IMR-90 (cell line): ENCODE measurements at places on chromosomes 1 and 21. TPM values are rescaled to one million over a fixed set of nuclear protein-coding genes. Genes with fewer than 3 reads are reported as not detected.

Gene CNKSR1
- 0.28 TPM in 1 of 2 replicates, not detected in the other for total RNA-seq

Gene KPRP
- total RNA-seq: not detected in 2 replicates

Gene PEAR1
- 2.0 and 2.8 TPM in 2 replicates for total RNA-seq

Gene RGS13
- not detected in 2 replicates for total RNA-seq

Gene DIRAS3
- 8.3 and 8.6 TPM in 2 replicates for total RNA-seq

Gene COL6A2
- 208 and 222 TPM in 2 replicates for total RNA-seq

Gene TBX19
- 0.18 and 0.28 TPM in 2 replicates for total RNA-seq

GRCh38 chr1:39896909-39897685 is 4.6 kb downstream of the MYCL start:
- peak; percentile 86 for DNase-seq

- DNase-seq: no peak
These were observed 73.0 kb downstream of the GBP6 start for GRCh38 chr1:89436856-89437255.

DNA sequence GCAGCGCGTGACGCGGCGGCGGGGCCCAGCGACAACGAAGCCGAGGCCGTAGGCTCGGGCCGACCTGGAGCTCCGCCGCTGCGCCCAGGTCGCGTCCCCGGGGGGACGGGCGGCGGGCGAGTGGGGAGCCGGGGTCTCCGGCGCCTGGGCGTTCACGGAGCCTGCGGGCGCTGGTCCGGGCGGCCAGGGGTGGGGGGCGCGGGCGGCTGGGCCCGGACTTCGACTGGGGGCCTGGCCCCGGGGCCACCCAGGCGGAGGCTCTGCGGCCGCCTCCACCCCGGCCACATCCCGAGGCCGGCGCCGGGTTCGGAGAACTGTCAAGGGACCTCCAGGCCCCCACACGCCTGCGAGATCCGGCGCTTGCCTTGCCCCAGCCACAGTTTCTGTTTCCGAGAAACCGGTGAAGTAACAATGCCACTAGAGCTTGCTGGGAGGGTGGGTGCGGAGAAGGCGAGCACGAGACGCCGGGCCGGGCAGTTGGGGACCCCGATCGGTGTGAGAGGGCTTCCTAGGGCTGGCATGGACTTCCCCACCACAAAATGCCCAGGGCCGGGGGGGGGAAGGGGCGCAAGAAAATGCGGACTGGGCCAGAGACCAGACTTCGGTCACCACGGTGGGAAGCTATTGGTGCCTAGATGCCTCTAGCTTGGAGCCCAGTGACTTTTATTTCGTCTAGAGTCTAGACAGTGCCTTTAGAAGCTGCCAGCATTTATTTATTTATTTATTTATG is 501 bp downstream of the FBXO6 start:
- no peak for DNase-seq

DNA sequence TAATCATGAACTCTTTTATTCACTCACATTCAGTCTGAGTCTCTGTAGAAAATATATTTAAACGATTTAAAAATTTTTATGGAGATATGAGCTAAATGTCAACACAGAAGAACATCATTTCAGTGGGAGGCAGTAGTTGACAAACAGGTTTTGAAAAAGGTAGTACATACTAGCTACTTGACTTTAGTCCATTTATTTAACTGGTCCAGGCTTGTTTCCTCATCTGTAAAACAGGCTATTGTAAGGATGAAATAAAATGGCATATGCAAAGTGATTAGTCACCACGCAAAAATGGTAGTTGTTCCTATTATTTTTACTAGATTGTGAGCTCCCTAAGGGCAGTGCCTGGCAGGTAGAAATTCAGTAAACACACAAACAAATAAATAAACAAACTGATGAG is 75.2 kb downstream of the NTPCR start:
- DNase-seq: peak; percentile 26

DNA sequence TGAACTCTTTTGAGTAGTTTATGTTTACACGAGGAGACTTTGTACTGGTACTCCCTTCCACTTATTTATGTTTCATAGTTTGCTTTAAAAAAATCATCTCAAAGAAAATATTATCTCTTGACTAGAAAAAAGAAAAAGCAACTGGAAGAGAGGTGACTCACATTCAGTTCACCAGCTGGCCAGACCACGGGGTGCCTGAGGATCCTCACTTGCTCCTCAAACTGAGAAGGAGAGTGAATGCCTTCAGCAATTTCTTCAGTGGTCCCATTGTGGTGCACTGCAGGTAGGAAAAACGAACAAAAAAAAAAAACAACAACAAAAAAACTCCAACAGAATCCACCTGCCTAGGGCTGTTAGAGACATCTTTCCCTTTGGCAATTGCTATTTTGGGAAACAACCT is 102.9 kb downstream of the PTPRC start:
- DNase-seq: peak; percentile 65

- DNase-seq: no peak
These were observed 136.8 kb downstream of the GABPA start for GRCh38 chr21:25871566-25871965.

DNA sequence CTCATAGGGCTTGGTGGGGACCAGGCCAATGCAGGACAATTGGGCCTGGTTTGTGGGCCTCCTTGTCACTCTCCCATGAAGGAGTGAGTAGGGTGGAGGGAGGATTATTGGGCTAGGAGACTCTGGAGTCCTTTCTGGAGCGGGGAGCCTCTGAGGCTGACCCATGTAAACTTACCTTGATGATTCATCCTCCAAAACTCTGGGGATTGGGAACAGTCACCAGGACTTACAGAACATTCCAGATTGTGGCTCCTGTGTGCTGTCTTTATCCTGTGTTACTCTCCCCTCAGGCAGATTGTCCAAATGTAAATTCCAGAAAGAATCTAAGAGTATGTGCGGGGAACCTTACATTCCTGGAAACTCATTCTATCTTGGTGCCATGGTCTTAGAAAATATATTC is 197.6 kb downstream of the CAMTA1 start:
- no peak for DNase-seq

DNA sequence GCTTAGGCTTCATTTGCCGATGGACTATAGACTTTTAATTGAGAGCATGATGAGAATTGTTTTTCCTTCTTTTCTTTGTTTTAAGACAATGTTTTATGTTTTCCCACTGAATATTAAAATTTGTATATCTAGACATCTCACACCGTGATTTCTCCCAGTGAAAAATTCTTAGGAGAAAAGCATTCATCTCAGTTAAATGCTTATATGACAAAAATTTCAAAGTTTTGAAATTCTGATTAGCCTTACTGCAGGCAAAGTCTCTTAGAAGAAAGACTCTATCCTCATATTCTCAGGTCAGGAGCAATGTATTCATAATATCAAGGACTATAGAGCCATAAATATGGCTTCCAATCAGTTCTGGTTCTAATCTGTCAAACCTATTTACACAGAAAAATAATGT is 2085.0 kb downstream of the NCAM2 start:
- no peak for DNase-seq

DNA sequence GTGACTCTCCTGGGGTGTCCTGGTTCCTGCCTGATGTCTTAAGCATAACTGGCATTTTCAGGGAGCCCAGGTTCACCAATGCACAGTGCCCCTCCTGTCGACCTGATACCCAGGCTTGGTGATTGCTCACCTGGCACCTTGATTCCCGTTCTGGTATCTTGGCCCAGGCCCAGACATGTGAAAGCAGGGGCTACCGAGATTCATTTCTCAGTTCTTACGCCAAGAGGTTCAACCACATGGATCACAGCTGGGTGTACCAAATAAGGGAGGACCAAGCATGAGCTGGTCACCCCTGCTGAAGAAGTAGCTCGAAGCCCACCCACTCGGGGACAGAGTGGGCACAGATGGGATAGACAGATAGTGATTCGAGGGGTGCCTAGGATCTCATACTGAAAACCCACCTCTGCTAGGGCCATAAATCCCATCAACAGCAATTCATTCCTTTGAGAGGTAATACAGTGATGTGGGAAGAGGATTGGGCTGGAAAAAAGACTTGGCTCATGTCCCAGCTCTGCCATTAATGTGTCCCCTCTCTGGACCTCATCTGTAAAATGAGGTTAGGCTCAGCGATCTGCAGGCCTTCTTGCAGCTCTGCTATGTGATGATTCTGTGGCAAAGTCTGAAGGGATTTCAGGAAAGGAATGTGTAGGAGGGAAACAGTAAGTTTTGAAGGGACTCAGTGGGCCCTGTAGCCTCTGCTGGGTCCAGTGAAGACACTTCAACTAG is 2.7 kb downstream of the EPHX1 start:
- DNase-seq: no peak

DNA sequence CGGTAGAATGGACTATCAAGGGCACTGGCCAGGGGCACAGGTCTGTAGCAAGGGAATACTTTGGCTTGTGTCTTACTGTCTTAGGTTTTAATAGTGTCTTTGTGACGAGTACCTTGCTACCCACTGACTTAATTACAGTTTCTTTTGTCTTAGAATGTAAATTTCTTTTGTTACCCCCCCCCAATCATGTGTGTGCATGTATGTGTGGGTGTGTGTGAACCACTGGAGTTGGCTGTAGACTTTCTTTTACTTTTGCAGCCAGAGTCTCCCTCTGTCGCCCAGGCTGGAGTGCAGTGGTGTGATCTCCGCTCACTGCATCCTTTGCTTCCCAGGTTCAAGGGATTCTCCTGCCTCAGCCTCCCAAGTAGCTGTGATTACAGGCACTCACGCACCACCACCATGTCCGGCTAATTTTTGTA is 61.8 kb upstream of the CLDN14 start:
- DNase-seq: no peak

DNA sequence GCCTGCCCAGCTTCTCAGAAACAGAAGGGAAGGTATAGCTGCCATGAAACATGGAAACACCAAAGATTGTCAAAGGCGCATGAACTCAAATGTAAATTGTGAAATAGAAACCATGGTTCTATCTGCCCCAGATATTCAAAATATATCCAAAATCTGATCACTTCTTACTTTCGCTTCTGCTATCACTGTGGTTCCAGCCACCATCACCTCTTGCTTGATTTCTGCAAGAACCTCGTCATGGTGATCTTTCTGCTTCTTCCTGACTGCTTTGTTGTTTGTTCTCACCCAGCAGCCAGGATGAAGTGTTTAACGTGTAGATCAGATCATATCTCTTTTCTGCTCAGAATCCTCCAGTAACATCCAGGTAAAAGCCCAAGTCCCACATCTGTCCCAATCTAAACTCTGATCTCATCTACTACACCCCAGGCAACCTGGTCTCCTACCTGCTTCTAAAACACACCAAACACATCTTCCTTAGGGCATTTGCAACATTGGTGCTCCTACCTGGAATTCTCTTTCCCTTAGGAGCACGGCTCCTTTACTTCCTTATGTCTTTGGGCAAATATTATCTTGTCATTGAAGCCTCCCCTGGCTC is 10.5 kb upstream of the LMO4 start:
- no peak for DNase-seq

GRCh38 chr1:13823126-13823880 is 123.3 kb downstream of the PRDM2 start:
- DNase-seq: no peak

DNA sequence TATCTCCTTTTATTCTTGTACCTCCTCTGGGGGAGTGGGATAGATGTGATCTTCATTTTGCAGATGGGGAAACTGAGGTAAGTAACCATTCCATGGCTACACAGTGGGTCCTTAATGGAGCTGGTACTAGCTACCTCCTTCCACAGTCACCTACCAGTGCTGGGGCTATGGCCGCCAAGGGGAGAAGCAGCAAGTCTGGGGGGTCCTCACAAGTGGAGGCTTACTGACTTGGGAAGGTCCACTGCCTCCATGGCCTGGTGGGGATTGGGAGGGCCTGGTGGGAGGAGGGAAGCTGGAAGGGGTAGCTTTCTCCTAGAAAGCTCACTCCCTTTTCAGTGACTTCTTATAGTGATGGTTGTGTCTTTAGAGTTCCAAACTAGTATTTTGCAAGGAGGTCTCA is 5.9 kb upstream of the FOXO6 start:
- no peak for DNase-seq

DNA sequence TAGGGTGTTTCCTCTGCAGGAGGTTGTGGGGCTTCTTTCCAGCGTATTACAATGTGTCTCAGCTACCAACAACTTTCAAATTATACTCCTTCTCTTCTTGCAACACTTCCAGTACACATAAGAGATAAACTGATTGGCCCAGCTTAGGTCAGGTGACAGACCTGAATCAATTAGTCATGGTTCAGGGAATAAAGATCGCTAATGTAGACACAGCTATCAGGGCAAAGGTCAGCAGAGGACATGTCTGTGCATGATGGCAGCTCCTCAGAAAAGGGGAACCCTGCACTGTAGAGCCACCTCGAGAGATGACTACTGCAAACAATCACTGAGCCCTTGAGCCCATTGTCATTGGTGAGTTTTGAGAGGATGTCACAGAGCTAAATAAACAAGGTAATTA is 36.8 kb upstream of the PKN2 start:
- no peak for DNase-seq

GRCh38 chr1:225481738-225482137 is 53.9 kb upstream of the LBR start:
- DNase-seq: no peak

DNA sequence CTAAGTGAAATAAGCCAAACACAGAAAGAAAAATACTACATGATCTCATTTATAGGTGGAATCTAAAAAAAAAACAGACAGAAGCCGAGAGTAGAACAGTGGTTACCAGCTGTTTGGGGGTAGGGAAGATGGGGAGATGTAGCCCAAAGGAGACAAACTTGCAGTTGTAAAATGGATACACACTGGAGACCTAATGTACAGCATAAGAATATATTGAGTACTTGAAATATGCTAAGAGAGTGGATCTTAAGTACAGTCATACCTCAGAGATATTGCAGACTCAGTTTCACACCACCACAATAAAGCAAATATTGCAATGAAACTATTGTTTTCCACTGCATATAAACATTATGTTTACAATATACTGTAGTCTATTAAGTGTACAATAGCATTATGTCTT is 316.7 kb downstream of the LRRC40 start:
- DNase-seq: no peak

DNA sequence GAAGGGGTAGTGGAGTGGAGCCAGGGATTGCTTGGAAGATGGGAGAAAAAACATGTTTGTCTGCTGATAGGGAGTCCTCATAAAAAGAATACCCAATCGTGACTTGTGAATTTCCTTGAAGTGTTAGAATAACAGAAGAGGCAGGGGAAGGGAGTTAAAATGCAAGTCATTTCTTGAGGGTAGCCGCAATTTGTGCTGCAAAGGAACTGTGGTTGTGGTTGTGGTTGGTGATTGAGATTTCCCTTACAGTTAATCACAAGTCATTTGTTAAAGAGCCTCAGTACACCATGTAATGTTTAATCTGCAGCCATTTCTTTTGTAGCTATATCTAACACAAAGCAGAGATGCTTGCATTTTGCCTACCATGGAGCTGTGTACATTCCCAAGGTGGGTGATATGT is 38.5 kb upstream of the EGLN1 start:
- DNase-seq: no peak

DNA sequence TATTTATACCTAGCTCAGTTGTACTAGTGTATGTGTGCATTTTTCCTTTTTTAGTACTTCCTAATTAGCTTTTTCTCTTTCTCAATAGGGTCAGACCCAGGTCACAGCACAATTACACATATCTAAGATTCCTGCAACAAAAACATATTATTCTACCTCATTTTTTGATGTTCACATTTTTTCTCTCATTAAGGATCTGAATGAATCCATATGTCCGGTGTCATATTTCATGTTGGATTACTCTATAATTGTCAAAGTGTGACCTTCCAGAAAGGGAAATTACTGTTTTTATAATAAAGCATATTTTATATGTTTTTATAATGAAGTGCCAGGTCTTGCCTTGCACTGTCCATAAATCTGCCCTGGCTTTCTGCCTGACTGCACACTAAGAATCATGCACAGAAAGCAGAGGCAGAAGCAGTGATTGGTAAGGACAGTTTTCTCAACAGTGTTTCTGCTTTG is 143.7 kb downstream of the KCNT2 start:
- peak; percentile 31 for DNase-seq
